Jurkat, Clone E6-1 (cell line): ENCODE measurements at places on chromosomes 2 and 18.
A peak's percentile ranks its signal among the peaks of the same experiment; 100 is the strongest.

GRCh38 chr2:239184179-239184578 lies 216.6 kb downstream of the HDAC4 start:
- DNase-seq = no peak

GRCh38 chr2:111701266-111701665 lies 182.7 kb downstream of the ANAPC1 start:
- DNase-seq = no peak

- DNase-seq = no peak
Measured at GRCh38 chr2:10395893-10396292, 52.2 kb downstream of the ODC1 start.

DNA sequence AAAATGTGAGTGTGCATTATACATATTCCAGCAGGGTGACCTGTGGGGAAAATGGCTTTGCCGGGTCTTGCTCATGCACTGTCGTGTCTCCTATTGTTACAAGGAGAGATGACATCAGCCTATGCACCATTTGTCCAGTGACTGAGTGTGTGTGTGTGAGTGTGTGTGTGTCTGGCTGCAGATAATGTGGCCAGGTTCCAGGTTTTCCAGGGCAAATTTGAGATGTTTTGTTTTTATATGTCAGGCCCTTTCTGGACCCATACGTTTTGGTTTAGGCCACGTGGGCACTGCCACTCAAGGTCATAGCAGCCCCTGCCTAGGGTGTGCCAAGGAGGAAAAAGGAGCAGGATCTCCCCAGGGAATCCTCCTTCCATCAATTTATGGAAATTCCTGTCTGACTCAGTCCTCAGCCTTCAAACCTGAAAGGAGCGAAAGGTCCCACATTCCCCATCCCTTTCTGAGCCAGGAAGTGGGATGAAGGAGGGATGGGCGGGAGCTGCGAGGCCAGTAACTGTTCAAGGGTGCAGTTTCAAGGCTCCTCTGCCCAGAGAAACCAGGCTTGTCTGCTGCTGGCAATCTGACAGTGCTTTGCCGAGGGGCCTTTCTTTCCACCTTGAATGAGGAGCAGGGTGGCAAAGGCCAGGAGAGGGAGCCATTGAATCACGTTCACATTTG lies 93.0 kb upstream of the SMAD2 start:
- peak; percentile 33 for DNase-seq

DNA sequence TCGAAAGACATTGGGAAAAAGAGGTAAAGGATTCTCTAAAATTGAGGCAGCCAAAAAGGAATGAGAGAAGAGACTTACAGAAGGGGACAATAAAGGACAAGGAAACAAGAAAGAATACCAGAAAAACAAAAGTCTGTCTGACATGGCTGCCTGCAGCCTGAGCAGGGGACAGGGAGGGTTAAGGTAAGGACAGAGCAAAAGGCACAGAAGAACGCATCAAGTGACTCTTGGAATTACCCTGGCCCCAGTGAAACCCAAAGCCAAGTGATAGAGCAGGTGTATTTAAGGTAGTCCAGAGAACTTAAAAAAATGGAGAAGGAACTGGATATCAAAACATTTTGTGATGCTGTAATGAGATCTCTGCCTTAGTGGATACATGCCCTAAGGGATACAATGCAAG lies 47.1 kb upstream of the XIRP2 start:
- no peak for DNase-seq

GRCh38 chr2:8563814-8564474 lies 117.9 kb upstream of the ID2 start:
- DNase-seq = no peak

- no peak for DNase-seq
Measured at GRCh38 chr18:73563345-73563744, 584.3 kb downstream of the FBXO15 start.

DNA sequence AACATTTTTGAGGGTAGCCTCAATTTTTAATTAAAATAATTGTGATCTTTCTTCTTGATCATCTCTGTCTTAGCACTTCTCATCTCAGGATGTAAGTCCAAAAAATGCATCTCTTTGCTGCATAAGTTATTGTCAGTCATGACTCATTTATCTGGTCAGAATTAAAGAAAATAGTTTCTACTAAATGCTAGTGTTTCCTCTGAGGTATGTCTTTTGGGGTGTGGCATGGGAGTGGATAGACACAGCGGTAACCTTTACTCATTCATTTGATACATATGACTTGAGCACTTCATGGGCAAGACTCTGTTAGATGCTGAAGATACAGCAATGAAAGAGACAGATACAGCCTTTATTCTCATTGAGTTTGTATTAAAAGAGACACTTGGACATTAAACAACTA lies 284.7 kb downstream of the IRS1 start:
- DNase-seq = no peak
